Activated CD8-positive, alpha-beta memory T cell treated with anti-CD3 and anti-CD28 coated beads for 4 hours (primary cell): ENCODE measurements at places on chromosomes 11 and 22.

- DNase-seq, result no peak
These were observed 738.3 kb upstream of the KIRREL3 start for GRCh38 chr11:127738771-127739286.

- no peak for DNase-seq
These were observed 11.6 kb downstream of the PHLDB1 start for GRCh38 chr11:118618991-118619375.

GRCh38 chr11:93518081-93518480 is 25.1 kb downstream of the SMCO4 start:
- DNase-seq, result no peak

GRCh38 chr22:28464127-28464526 is 215.5 kb downstream of the TTC28 start:
- no peak for DNase-seq

DNA sequence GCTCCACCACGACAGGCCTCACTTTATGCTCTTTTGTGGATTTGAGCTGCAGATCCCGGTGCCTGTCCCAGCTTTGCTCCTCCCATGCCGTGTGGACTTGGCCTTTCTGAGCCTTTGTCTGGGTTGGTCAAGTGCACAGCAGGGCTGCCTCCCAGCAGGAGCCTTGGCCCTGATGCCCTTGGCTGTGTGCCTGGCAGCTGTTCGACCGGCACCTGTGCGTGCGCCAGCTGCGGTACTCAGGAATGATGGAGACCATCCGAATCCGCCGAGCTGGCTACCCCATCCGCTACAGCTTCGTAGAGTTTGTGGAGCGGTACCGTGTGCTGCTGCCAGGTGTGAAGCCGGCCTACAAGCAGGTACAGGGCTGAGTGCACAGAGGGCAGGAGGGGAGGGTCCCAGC is 46.5 kb downstream of the MYO7A start:
- DNase-seq, result no peak

DNA sequence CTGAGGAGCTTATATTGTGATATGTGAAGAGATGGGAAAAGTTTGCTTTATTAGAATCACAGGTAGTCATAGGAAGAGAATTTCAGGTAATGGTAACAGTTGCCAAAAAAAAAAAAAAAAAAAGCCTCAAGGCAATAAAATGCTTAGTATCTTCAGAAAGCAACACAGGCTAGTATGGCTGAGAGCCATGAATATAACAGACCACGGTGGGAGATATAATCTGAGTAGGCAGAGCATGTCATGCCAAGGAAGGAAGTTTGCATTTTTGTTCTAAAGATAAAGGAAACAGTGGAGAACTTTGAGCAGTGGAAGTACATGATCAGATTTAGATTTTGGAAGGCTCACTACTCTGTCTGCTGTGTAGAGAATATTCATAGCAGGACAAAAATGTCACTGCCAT is 211.4 kb downstream of the ETS1 start:
- no peak for DNase-seq

- DNase-seq, result no peak
These were observed 43.1 kb upstream of the GCAT start for GRCh38 chr22:37764622-37765021.

GRCh38 chr22:50169181-50169759 is 1.3 kb upstream of the PANX2 start:
- DNase-seq, result no peak

DNA sequence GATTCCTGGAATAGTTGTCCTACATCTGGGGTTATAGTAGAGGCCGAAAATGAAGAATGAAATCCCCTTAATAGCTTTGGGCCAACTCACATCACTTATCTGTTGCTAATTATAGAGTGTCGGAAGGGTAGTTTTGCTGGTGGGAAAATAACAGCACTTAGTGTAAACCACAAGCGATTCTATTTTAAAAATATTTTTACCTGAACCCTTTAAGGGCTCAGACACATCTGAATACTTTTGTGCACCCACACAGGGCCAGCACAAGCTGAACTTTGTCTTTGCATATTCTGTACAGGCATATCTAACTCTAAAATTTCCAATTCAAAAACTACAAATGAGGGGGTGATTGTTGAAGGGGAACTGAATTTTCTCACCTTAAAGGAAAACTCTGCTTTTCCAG is 27.6 kb downstream of the SLC6A5 start:
- DNase-seq, result no peak
